Activated CD4-positive, alpha-beta T cell treated with anti-CD3 and anti-CD28 coated beads, Interleukin-2, amount 50 U/mL, for 48 hours (primary cell): ENCODE measurements at places on chromosomes 3 and 15.

DNA sequence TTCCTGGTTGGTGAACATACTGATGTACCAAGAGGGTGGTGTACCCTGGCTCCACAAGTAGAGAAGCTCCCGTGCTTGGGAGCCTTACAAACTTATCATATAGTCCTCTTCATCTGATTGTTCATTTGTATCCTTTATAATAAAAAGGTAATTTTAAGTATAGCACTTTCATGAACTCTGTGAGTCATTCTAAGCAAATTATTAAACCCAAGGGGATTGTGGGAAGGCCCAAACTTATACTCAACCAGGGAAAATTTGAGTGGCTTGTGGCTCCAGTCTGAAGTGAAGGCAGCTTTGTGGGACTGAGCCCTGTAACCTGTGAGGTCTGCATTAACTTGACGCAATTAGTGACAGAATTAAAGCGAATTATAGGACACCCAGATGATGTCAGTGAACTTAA, 29.0 kb downstream of the TTBK2 start:
- DNase-seq, result no peak

DNA sequence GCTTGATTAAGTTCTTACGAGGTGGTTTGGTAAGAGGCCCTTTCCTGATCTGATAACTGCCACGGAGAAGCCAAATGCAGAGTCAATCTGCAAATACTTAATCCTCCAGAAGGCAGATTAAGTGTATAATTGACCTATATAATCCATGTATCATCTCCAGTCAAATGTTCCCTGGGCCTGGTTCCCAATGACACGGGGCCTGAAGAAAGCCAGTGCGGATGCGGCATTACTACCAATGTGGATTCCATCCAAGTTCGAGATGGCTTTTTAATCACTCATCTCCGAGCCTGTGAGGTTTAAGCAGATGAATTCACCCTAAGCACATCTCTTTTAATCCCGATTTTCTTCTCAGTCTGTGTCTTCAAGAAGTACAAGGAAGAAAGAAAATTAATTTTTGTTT, 60.0 kb upstream of the FEZF2 start:
- no peak for DNase-seq

DNA sequence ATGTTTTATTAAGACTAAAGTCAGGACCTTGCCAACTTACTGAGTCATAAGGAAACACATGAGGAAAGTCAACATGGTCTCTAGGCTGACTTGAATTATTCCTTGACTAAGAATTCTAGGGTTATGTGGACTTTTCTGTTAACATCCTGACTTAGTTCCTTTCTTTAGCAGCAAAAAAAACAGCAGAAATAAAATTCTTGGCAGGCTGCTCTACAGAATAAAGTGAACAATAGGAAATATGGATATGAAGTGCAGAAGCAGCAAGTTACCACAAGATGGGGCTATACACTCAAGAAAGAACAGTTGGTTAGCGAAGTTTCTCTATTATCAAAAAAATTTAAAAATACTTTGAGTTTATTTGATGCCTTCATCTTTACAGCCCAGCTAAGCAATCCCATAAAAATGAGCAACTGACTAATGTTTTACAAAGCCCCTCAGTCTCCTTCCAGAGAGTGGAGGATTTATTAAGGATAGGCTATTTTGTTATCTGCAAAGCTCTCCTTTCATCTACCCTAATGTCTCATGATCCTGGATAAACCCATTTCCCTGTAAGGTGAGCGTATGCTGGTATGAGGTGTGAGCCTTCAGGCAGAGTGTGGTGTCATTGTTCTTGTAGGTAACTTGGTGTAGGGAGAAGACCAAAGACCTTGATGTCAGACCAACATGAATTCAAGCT, 23.1 kb upstream of the MCCC1 start:
- no peak for DNase-seq

DNA sequence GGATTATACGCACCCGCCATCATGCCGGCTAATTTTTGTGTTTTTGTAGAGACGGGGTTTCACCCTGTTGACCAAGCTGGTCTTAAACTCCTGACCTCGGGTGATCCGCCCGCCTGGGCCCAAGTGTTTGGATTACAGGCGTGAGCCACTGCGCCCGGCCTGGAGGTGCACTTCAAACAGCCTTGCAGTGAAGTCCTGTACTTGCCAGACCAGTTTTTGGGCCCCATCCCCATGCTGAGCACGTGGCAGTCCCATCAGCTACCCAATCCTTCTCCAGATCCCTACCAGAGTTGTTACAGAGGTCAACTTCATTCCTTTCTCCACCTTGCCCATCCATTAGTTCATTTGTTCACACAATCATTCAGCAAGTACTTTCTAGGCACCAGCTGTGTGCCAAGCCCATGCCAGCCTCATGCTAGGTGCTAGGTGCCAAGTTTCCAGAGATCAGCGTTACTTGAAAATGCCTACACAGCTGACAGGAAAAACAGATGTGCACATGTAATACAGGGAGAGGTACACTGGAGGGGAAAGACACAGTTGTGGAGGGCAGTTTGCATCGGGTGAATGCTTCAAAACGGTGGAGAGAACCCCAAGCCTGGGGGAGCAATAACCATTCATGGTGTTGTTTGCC, 2.2 kb downstream of the DNAH1 start:
- DNase-seq, result no peak

GRCh38 chr3:15033103-15033502, 32.0 kb downstream of the MRPS25 start:
- DNase-seq, result no peak

DNA sequence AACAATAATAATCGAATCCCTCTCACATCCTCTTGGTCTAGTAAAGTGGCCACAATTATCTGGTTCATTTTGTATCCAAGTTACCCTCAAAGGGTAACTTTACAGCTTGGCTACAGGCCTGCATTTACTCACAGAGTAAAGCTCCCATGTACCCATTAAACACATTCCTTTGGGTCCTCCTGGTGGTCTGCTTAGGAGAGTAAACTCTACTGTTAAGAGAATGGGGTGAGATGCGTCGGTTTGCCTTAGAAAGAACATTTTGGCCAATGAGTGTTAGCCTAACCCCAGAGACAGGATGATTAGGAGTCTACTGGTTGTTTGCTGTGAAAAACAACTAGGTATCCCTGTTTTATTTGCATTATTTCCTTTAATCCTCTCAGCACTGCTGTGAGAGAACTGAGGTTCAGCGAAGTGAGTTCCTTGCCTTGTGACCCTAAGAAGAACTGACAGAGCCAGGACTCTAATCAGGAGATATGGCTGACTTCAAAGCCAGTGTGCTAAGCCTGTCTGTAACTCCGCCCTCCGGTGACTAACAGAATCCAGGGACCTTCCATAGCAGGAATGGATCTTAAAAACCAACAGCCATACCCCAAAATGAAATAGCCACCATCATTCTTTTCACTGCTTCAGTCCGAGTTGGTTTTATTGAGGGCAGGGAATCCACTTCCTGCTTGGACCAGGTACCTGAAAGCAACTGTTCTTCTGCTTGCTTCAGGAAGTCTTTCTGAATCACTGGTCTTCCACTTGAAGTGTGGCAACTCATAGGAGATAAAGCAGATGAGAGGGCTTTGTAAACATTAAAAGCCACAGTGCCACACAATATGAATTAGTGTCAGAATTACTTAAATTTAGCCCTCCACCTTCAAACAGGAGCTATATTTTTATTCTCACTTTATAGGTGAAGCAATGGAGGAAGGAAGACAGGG, 317.3 kb upstream of the WNT5A start:
- no peak for DNase-seq

DNA sequence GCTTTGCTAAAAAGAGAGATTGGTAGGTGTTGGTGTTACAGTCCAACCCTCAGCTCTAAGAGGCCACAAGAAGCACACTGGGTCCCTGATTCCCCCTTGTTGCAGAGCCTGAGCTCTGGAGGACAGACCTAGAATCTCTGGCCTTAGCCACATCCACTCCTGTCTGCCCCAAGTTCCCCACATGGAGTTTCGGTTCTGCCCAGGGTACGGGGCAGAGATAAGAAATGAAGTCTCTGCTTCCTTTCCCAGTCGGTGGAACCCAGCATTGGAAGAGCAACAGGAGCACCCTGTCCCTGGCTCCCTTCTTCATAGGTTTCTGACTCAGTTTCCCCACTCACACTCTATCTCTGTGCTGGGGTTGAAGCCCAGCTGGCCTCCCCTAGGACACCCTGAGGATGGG, 13.2 kb downstream of the PRR23E start:
- no peak for DNase-seq

DNA sequence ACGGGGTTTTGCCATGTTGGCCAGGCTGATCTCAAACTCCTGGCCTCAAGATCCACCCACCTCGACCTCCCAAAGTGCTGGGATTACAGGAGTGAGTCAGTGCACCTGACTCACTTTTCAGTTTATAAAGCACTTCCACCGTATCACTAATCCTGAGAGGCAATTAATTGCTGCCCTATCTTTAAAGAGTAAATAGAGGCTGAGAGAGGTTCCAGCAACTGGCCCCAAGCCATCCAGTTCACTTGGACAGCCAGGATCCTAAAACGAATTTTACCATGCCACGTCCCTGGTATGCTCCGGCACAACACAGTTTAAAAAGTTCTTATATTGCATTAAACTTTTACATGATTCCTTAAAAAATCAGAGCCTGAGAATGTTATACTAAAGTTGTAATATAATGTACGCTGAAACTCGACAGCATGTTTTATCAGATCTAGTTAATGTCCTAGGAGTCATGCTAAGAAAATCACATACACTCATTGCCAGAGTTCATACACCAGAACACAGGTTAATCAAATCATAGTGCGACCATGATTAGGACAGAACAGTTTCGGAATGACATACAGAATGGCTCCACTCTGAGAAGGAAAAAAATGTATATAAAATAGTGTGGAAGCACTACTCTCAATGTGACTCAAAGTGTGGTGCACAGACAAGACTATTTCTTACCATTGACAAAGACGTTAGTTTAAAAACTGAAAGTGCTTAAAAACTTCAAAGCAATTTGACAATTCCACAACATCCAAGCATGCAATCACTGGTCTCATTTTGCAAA, 125.4 kb downstream of the ULK4 start:
- peak; percentile 35 for DNase-seq

DNA sequence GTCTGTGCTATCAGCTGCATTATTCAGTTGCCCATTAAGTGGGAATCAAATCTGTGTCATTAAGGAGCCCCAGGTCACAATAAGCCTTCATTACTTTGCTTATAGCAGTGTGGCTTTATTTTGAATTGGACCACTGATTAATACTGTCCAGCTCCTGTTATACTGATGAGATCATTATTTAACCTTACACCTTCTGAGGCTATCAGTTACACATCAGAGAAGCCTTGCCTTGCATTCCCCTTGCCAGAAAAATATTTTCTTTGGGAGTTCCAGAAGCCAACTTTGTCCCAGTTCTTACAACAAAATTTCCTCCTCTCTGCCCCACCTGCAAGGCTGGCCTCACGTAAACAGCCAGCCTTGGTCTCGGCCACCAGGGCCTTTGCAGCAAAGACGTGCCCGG, 29.7 kb upstream of the ARNT2 start:
- no peak for DNase-seq

DNA sequence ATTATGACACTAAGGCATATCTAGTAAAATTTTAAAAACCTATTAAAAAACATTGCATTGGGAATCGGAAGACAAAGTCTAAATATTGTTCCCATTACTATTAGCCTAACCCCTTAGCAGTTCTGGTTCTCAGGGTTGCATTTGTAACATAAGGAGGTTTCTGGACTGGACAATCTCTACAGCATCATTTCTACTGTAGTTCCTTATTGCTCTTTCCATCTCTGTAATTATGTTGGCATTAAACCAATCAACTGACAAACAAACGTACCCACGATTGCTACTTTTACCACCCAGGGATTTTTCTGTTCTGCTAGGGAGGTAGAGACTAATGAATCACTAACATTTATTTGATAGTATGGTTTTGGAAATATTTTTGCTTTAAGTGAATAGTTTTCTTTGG, 190.8 kb downstream of the CBLB start:
- no peak for DNase-seq

- DNase-seq, result no peak
These were observed 186.7 kb downstream of the NLGN1 start for GRCh38 chr3:173584093-173584837.

DNA sequence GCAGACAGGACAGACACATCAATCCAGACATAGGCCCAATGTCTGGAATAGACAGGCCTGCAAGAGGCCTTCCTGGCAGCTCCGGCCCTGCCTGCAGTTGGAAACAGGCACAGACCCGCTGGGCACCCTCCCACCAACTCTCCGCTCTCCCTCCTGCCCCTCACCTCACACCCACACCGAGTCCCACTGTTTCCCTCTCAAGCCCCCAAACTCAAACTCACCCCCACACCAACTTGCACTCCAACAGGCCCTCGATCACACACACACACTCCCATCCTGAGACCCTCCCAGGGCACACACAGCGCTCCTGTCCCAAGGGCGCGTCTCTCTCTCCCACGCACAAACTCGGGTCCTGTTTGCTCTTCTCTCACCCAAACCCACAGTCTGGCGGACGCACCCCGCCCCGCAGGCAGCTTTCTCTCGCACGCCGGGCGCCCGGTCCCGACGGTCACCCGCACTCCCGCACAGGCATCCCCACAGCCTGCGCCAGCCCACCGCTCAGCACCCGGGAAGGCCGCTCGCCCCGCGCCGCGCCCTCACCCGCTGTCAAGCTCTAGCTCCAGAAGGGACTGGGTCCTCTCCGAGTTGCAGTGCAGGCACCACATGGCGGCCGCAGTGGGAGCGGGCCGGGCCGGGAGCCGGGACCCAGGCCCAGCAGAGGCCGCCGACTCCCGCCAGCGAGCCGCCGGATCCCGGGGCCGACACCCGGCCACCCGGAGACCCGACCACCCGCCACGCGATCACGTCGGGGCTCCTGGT, 106.2 kb downstream of the IQSEC1 start:
- peak; percentile 19 for DNase-seq

GRCh38 chr3:37892927-37893600, 31.4 kb downstream of the CTDSPL start:
- no peak for DNase-seq

DNA sequence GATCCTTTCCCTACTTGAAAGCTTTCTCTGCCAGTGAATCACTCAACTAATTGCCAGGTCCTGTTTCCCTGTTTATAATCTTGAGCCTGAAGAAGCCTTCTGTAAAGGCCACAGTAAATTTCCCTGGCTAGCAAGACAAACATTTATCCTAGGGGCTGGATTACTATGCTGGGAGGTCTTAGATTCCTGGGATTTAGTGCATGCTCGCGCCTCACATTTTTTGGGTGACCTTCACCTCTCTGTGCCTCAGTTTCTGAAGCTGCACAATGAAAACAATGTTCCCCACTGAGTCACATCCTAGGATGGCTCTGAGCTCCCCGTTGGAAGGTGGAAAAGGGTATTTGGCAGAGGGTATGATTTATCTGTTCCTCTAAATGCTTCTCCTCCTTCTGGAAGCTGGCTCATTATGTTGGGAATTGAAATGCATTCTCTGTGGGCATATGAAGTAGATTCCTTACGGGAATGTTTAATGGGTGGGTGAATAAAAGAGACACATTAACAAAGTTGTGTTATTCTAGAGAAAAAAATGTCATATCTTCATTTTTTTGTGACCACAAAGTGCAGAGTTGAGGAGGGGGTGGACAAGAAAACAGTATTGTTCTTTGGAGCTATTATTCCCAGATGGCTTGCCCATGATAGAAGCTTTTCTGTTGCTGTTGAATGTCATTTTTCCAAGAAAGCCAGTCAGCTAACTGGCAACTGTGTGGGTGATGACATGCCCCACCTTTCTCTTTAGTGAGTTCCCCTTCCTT, 32.4 kb downstream of the LSM3 start:
- no peak for DNase-seq

GRCh38 chr15:95429345-95429744, 901.2 kb upstream of the NR2F2 start:
- DNase-seq, result no peak
